ENCODE measurements at places on chromosomes 5 and 9.

DNA sequence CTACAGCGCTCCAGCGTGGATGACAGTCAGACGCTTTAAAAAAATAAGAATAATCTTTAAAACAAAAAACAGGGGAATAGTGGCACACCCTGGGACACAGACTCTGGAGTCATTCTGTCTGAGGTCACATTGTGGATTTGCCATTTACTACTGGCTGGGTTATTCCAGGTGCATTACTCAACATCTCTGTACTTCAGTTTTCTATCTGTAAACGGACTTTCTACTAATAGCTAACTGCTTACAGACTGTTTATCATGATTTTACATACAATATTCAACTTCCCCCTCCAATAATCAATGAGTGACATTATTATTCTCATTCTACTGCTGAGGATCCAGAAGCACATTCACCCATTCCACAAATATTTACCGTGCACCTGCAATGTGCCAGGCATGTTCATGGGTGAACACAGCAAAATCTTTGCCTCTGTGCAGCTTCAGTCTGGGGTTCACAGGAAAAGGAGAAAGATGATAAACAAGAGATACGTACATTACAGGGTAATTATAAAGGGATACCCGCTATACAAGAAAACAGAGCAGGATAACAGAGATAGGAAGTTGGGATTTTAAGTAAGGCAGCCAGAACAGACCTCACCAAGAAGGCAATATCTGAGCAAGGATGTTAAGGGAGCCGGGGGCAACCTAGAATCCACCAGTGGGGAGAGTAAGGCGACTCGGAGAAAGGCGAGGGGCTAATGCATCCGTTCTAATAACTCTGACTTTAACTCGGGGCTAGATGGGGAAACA lies 984 bp upstream of the RAD23B start:
- DNase-seq: no peak

DNA sequence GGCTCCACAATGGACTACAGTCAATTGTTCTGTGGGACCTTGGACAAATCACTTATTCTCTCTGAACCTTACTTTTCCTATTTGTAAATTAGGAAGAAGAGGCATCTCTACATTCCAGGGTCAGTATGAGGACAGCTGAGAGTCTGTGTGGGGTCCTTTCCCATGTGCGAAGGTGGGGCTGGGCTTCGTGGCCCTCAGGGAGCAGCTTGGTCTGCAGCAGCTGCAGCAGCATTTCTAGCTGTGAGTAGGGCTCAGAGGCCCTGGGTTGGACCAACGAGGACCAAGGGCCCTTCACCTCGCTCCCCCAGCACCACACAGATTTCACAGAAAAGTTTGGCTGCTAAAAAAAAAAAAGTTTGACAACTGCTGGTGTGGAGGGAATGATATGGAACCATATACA lies 9.4 kb upstream of the DDX41 start:
- no peak for DNase-seq

GRCh38 chr5:177370488-177371119 lies 12.9 kb downstream of the RGS14 start:
- peak; percentile 86 for DNase-seq

DNA sequence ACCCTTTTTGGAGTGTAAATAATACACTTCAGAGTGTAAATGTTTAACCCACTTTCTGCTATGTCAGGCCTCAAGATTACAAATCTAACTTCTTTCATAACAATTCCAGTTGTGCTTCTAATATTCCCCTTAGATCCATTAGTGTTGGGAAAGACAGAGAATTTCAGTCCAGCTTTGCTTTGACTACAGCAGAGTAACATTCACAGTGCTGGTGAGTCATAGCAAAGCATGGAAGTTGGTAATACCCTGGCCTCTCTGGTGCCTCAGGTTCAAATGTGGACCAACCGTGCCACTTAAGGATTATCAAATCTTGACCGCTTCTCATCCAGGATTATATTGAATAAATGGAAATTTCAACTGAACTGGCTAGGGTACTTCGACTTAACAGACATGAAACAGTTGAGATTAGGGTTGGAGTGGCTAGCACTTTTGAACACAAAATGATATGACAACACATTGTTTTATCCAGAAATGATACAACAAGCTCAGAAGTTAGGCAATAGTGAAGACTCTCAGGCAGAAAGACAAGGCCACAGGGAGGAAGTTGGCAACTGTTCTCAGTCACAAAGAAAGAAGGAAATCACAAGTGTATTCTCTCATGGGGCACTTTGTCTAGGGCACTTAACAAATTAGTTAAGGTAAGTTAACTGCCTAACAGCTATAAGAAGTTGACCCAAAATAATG lies 24.4 kb upstream of the RASA1 start:
- DNase-seq: peak; percentile 42

GRCh38 chr5:55892479-55892878 lies 41.3 kb downstream of the IL31RA start:
- no peak for DNase-seq

DNA sequence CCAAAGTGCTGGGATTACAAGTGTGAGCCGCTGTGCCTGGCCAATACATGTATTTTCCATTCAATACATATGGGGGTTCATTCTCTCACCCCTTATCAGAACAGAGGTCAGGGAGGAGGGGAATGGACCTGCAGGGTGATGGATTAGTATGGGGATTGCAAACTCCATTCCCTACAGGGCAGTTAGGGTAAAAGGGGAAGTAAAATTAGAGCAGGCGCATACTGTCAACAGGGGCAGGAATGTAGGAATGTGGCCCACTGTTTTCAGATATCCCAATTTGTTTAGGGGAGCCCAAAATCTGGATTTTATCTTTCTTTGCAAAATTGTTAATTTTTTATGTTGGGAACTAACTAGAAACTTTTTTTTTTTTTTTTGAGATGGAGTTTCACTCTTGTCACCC lies 46.4 kb upstream of the SLC44A1 start:
- no peak for DNase-seq

DNA sequence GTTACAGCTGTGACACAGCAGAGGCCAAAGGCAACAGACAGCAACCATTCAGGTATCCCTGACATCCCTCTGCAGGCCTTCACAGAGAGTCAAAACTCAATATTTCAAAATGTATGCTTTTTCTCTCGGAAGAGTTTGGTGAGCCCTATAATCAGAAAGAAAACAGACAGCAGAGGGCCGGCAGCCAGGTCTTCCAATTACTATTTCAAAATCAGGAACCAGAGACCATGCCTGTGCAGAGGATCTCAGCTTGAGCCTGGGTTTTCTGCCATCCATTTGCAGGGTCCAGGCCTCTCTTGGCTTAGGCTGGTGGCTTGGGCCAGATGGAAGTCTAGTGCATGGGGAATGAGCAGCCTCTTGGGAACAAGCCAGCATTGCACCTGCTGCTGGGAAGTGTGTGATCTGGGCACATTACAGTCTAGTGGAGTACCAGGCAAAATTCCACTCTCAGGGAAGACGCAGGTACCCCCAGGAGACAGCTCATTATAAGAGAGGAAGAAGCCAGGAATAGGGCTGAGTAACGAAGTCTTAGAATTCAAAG lies 231.3 kb downstream of the ENC1 start:
- DNase-seq: no peak

DNA sequence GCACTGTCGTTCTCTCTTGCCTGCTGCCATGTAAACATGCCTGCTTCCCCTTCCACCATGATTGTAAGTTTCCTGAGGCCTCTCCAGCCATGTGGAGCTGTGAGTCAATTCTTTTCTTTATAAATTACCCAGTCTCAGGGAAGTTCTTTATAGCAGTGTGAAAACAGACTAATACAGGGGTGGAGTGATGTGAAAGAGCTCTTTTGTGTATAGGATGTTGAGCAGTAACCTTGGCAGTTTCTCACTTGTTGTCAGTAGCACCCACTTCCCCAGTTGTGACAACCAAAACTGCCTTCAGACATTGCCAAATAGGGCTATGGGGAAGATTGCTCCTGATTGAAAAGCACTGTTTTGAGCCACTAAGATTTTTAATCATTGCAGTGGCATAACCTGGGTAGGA lies 552.2 kb upstream of the ZNF462 start:
- no peak for DNase-seq

DNA sequence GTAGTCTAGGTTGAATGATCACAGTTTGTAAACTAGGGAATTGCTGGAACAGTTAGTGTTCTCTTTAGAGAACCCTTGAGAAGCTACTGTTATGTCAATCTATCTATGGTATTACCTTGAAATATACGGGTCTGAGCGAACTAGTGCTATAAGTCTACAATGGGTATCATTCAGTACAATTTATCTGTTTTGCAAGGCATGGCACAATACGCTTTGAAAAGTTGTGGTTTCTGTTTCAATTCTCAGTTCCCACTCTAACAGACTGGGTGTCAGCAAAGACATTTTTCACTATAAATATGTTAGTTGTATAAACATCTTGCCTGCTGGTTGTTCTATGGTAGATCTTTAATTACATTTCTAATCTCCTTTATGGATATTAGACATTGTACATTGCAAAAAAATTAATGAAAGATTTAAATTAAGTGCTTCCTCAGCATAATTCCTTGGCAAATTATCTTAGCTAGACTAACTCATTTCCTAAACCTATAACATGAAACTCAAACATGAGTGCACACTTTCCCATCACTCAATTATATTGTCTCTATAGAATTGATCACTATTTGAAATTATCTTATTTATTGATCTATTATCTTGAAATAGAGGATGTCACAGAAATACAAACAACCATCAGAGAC lies 24.9 kb upstream of the SLCO6A1 start:
- DNase-seq: no peak

DNA sequence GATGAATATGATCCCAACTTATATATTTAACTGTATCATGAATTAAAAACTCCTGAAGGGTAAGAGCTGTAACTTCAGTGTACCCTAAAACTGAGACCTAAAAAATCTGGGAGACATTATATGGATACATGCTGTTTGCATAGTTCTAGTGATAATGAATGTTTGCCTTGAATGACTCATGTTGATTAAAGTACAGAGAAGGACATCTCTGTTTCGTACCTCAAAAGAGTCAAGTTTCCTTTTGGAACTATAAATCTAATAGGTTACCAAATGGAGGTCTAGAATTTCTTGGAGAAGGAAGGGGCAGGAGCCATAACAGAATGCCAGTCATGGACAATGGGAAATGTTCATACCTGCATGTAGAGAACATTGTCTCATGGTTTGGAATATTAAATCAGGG lies 168.1 kb downstream of the SNCAIP start:
- no peak for DNase-seq

DNA sequence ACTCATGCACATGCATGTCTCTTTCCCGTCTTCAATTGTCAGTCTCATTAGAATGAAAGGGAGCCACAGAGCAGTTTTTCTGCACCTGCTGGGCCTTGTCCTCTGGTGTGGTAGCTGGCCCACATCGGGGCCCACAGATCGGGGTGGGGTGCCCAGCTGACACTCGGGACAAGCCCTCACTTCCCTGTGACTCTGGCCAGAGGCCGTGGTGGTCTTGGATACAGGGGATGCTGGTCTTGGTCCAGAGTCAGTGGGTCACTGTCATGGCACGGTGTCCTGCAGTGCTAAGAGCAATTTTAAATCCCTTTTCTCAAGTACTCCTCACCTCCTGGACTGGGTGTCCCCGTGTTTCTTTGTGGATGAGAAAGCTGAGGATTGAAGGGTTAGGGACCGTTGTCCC lies 193.2 kb downstream of the CACNA1B start:
- DNase-seq: no peak

- DNase-seq: no peak
Measured at GRCh38 chr5:3656803-3657202, 61.2 kb downstream of the IRX1 start.

DNA sequence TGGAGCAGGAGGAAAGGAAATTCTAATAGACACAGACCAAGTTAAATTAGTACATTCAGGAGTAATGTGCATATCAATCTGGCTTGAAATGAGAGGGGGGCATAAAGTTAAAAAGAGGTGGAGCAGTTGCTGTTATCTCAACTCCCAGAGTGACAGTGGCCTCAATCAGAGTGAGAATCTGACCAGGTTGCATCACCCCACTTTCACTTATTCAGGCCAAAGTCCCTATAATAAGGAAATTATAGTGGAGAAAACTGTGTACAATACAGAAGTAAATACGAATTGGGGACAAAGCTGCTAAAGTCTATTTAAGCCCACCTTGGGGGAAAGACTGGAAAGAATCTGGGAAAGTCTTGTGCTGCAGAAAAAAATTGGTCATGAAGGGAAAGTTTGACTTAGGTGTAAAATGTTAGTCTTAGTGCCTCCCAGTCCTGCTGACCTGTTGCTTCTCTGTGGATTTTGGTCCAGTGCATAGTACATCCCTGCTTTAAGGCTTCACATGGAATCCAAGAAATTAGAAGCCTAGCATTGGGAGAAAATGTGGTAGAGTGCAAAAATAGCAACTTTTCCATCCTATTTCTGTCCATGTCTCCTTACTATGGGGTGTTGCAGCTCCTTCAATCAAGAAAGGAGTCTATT lies 27.9 kb downstream of the MROH2B start:
- DNase-seq: no peak

DNA sequence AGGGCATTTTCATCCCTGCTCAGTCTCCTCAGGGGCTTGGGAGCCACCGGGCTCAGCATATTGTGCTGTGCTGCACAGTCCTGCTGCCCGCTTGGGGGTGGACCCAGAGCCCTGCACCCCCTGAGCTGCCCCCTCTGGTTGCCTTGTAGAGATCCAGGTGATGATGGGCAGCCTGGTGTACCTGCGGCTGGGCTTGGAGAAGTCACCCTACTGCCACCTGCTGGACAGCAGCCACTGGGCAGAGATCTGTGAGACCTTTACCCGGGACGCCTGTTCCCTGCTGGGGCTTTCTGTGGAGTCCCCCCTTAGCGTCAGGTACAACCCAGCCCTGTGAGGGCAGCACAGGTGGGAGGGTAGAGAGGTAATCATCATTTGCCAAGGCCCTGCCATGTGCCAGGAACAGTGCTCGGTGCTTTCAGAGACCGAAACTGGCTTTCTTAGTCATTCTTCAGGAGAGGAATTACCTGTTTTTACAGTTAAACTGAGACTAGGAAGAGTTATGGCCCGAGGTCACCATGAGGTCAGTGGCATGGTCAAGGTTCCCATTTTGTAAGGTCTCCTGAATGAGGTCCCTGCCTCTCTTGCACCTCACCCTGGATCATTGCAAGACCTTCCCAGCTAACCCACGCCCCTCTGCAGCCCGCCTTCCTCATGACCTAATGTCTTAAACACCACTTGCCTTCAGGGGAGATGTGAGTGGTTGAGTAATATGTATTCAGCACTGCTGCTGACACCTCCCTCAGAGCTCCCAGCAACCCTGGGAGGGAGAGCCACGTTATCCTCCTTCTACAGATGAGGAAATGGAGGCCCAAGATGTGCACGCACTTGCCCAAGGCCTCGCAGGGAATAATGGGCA lies 7.5 kb downstream of the NHP2 start:
- no peak for DNase-seq

DNA sequence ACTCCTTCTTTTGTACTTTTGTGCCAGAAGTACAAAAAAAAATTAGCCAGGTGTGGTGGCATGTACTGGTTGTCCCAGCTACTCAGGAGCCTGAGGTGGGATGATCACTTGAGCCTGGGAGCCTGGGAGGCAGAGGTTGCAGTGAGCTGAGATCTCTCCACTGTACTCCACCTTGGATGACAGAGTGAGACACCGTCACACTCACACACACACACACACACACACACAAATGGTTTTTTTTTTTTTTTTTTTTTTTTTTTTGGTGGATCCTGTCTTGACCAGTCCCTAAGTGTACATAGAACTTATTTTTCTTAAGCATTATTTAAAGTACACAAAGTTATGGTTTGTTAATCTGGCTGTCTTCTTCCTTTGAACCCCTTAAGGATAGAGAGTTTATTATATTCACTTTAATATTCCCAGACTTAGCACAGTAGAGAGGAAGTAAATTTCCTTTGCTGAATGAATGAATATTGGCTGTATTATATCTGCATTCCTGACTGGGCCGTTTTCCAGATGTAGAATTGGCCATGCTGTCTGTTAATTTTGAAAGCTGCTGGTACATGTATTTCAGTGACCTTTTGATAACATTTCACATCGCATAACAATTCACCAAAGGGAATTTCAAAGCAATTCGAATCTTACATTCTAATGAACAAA lies 429.0 kb upstream of the ZNF608 start:
- DNase-seq: no peak

- DNase-seq: no peak
Measured at GRCh38 chr5:130137681-130138080, 233.4 kb downstream of the CHSY3 start.

Measured in fibroblast of the conjunctiva (primary cell).